ENCODE measurements at places on chromosomes 6 and 20. TPM values are rescaled to one million over a fixed set of nuclear protein-coding genes. Genes with fewer than 3 reads are reported as not detected.
A peak's percentile ranks its signal among the peaks of the same experiment; 100 is the strongest.

The IL17F gene
- polyA plus RNA-seq = not detected

The FERMT1 gene
- 3.4 TPM for polyA plus RNA-seq

DNA sequence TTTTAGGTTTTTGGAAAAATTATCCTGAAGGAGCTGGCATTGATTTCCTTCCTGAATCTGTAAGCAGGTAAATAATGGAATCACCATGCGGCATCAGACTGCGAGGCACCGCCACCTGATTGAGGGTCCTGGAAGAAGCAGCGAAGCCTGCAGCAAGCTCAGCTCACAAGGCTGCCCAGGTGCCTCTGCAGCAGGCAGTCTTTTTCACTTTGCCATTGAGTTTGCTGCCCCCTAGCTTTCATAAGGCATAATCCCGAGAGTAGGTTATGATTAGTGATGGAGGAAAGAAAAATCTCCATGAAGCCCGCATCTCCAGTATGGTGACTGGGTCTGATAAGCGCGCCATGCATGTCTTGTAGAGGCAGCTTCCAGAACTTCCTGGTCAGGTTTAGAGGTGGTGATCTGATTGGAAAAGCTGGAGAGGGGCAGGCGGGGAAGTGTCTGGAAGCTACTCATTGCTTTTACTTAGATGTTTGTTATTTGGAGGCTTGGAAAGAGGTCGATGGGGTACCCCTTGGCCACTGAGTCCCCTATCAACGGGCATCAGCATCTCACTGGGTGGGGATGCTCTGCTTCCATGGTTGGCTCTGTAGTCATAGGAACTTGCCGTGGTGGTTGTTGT, 26.7 kb downstream of the IYD start:
- no peak for DNase-seq

- peak; percentile 92 for DNase-seq
These were observed 9.6 kb downstream of the OR2B2 start for GRCh38 chr6:27902335-27903314.

DNA sequence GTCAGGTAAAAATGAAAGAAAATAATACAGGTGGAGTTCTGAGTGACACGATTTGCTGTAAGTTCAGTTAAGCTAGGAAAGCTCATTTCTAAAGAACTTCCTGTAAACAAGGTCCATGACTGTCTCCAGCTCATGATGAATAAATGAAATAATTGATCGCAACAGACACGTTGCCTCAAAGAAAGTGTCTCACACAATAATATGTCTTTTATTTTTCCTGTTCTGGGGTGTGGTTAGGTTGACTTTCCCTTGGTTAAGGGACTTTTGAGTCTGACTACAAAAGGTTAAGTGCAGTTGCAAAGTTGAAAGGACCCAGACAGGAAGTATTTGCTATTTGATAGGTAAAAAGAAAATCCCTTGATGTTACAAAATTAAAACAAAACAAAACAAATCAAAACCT, 304.2 kb upstream of the PRDM1 start:
- no peak for DNase-seq

The NKX2-4 gene
- polyA plus RNA-seq = not detected

GRCh38 chr6:7249391-7249790, 63.6 kb downstream of the SSR1 start:
- no peak for DNase-seq
